ENCODE measurements at places on chromosomes 3 and 15.

DNA sequence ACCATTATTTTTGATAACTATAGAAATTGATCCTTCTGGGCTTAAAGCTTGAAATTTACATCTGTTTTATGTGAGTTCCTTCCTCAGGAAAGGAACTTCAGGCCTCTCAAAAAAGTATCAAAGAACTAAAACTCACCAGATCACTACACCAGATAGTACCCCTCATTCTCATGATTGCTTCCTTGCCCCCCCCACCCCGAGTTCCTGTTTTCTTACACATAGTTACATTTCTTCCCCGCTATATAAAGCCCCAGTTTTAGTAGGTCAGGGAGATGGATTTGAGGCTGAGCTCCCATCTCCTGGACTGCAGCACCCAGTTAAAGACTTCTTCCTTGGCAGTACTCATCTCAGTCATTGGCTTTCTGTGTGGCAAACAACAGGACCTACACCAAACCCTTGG, 80.3 kb upstream of the HRH1 start:
- DNase-seq: no peak

DNA sequence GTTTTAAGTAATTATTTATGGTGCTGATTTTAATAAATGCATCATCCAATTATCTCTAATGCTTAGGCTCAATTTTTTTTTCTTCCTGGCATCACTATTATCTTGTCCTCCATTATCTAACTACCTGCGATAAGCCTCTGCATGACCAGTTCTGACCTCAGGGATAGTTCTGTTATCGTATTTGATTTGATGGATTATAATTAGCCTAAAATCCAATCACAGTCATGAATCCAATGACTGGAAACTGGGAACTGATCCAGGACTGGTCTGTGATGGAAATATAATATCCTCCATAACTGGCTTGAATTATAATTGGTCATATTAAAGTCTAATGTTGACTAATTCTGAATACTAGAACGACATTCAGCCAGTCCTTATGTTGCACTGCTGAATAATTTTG, 1.1 kb downstream of the MYH15 start:
- no peak for DNase-seq

DNA sequence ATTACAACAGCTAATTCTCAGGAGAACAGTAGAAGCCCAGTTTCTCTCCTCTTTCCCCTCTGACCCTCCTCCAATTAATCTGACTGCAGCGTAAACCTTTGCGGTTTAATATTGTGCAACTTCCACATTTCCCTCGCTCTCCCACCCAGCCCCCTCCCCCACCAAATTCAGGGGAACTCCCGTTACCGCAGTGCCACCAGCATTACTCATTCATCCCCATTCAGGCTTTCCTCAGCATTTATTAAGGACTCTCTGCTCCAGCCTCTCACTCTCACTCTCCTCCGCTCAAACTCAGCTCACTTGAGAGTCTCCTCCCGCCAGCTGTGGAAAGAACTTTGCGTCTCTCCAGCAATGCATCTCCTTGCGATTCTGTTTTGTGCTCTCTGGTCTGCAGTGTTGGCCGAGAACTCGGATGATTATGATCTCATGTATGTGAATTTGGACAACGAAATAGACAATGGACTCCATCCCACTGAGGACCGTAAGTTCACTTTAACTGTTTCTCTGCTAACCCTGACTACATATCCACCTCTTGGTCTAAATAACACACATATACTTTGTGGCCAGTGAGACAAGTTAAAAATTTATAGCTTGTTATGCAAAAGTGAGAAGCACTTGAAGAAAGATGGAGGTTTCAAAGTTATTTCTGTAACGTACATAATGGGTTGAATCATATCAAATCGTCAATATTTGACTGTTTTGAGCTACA, at the start of gene PTX3:
PTX3 (plus strand) TSS at position 268 of the 709 bp plus-strand sequence; CDS start at position 352, 84 bp downstream.
- DNase-seq: peak; percentile 64

DNA sequence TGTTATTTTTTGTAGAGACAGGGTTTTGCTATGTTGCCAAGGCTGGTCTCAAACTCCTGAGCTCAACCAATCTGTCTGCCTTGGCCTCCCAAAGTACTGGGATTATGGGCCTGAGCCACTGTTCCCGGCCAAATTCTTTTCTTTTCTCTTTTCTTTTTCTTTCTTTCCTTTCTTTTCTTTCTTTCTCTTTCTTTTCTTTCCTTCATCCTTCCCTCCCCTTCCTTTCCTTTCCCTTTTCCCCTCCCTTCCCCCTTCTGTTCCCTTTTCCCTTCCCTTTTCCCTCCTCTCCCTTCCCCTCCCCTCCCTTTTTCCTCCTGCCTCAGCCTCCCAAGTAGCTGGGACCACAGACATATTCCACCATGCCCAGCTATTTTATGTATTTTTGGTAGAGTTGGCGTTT, 3.1 kb upstream of the ARF4 start:
- DNase-seq: no peak

GRCh38 chr15:68426116-68426515, 5.8 kb downstream of the ITGA11 start:
- no peak for DNase-seq

GRCh38 chr3:182936239-182936917, 44.0 kb downstream of the DCUN1D1 start:
- DNase-seq: no peak

DNA sequence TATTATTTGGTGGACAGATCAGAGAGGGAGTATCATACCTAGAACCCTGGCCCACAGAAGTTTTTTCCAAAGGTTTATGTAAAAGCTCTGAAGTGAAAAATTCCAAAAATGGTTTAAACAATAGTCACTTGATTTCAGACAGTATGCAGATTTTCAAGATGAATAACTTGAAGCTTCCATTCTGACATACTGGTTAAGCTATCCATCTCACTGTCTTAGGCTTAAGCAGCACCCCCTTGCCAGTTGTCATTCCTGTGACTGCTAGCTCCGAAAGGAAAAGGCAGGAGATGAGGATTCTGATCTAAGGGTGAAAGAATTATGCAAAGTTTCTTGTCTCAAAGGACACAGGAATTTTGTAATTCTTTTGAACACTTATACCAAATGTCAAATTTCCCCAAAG, 337.5 kb upstream of the THBS1 start:
- DNase-seq: no peak

DNA sequence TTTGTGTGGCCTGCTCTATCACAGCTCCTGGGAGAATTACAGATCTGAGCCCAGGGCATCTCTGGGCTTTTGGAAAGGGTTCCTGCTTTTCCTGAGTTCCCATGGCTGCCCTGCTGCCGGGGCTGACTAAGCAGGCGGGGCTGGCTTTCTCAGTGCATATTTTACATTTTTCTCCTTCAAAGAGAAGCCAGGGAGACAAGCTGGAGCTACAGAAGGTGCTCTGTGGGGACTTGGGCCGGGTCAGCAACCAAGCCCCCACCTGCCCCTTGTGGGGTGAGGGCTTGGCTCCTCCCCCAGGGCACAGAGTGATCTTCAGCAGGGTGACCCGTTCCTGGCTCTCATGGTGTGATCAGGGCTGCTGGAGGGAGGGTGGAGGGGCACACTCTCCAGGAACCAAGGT, 17.4 kb downstream of the ABTB1 start:
- no peak for DNase-seq

DNA sequence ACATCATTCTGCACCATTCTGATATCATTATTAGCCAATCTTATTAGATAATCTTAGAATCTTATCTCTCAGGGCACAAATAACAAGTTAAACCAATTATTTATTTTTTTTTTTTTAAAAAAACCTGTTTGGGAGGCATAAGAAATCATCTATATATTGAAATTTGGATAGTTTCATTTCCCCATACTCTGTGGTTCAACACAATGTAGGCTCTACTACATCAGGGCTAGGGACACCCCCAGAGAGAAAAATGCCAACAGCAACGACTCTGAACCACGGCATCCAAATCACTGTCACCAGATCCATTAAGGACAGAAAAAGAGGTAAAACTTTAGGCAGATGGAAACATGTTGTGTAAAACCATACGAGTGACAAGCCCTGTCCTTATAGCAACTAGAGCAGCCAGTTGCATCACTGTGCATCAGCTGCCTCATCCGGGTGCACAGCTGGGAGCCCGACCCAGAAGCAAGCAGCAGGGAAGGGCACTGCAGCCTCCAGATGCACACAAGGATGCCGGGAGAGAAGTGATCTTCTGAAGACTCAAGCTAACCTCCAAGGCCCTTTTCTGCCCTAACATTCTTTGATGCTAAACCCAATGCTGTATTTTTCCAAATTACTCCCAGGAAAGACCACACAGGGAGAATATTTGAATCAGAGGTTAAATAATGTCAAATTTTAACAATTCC, 381.1 kb downstream of the CTNNB1 start:
- no peak for DNase-seq

- DNase-seq: no peak
These were observed 97.8 kb upstream of the SELENOK start for GRCh38 chr3:53989451-53989850.

- no peak for DNase-seq
These were observed 1028.7 kb downstream of the NTRK3 start for GRCh38 chr15:87227846-87228245.

GRCh38 chr15:43648649-43649429, at the start of gene CATSPER2:
Gene CATSPER2 (minus strand): TSS chr15:43648844. CDS start chr15:43648061, 783 bp downstream.
- DNase-seq: no peak

DNA sequence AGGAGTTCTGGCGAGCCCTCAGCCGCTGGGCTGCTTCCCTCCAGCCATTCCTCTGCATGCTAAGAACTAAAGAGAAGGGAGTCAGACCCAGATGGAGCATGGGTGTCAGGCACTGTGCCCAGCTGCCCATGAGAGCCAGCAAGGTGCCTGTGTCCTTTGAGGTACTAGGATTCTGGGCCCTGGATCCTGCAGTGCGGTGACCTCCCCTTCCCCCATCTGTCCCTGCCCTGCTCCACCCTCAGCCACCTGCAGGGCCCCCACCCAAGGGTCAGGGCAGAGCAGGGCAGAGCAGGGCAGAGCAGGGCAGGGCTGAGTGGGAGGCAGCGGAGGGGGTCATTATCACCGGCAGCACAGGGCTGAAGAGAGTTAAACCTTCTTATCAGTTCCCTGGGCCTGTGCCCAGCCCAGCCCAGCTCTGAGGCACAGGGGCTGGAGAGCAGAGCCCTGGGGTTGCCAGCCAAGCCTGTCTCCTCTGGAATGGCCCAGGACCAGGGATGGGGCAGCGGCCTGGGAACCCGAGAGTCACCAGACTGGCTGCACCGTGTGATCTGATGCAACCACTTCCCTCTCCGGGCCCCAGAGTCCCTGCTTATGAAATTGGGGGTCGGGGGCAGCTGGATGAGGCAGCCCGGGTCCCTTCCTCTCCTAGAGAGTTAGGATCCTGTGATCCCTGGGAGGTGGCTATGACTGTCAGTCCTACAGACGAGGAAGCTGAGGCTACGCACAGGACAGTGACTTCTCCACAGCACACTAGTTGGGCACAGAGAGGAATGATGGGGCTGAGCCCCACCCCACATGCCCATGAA, 17.3 kb downstream of the ZDHHC19 start:
- DNase-seq: peak; percentile 98

- DNase-seq: peak; percentile 22
These were observed 142.3 kb downstream of the KLHL25 start for GRCh38 chr15:85652457-85652856.

DNA sequence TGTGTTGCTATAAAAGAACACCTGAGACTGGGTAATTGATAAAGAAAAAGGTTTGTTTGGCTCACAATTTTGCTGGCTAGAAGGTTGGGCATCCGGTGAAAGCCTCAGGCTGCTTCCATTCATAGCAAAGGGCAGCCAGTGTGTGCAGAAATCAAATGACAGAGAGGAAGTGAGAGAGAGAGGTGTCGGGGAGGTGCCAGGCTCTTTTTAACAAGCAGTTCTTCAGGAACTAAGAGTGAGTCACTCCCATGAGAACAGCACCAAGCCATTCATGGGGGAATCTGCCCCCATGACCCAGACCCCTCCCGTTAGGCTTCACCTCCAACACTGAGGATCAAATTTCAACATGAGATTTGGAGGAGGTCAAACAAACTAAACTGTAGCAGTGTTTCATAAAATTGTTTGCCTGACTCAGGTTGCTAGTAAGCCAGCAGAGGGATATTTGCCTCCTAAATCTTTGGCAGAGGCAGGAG, 4.5 kb upstream of the PARP15 start:
- no peak for DNase-seq

GRCh38 chr3:159301961-159302360, 500.1 kb downstream of the MFSD1 start:
- DNase-seq: no peak

GRCh38 chr15:81101894-81102815, 31.9 kb upstream of the CFAP161 start:
- DNase-seq: peak; percentile 50
